ENCODE measurements at places on chromosomes 7 and 10.

GRCh38 chr10:30466445-30466844 is 32.5 kb downstream of the MAP3K8 start:
- DNase-seq, result no peak

- DNase-seq, result no peak
Measured at GRCh38 chr7:95859429-95859828, 87.1 kb downstream of the DYNC1I1 start.

GRCh38 chr10:76315240-76315639 is 883.8 kb downstream of the LRMDA start:
- DNase-seq, result no peak

- no peak for DNase-seq
Measured at GRCh38 chr7:39069031-39069430, 91.3 kb downstream of the POU6F2 start.

- DNase-seq, result no peak
Measured at GRCh38 chr7:155753446-155753965, 58.8 kb downstream of the SHH start.
